NCI-H524 (cell line): ENCODE measurements at places on chromosomes 7 and 10.
A peak's percentile ranks its signal among the peaks of the same experiment; 100 is the strongest.

DNA sequence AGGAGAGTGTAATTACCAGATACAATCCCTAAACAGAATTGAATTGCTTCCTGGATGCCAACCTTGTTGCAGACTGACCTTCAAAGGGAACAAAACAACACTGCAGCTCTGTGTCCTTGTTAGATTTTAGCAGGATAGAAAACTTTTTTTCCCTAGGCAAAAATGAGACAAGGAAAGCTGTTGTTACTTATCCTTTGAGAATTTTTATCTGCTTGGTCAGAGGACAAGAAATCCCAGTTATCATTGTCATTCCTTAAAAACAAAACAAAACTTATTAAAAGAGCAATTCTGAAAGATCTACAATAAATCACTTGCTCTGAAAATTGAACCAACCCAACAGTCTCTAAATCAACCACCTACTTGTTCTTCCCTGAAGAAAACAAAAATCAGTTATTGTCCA is 652.6 kb downstream of the REEP3 start:
- no peak for DNase-seq

DNA sequence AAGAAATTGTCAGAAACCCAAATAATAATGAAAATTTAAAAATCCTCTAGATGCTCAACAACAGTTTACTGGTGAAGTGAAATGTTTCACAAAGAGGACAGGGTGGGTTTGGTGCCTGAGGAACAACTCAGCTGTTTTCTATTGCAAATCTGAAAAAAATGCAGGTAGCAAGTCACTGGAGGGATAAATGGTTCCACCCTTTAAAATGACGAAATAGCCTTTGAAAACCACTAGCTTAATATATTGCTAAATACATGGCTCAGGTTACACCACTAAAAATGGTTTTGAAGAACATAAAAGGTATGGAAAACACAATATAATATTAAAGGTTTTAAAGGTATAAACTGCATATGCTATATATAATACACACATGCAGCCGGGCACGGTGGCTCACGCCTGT is 69.5 kb downstream of the LMBR1 start:
- no peak for DNase-seq

- DNase-seq = no peak
These were observed 57.6 kb downstream of the VCL start for GRCh38 chr10:74055383-74056049.

GRCh38 chr7:157704365-157704764 is 367.6 kb downstream of the DNAJB6 start:
- DNase-seq = no peak

- DNase-seq = no peak
These were observed 41.8 kb upstream of the TRIM8 start for GRCh38 chr10:102602272-102603045.

DNA sequence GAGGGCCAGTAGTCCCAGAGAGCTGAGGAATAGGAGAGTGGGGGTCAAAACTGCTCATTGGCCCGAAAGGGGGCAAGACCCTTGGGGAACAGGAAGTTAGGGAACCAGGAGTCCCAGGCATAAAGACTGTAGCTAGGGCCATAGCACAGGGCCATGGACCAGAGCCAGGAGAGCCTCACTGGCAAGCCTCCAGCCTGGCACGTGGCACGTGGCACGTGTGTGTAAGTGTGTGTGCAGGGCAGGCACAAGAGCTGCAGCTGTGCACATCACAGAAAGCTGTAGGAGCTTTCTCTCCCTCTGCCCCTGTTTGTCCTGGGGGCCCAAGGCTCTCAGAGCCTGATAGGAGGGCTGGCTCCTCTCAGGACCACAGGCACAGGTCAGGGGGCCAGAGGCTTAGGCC is 47.8 kb upstream of the SLF2 start:
- DNase-seq = peak; percentile 18

DNA sequence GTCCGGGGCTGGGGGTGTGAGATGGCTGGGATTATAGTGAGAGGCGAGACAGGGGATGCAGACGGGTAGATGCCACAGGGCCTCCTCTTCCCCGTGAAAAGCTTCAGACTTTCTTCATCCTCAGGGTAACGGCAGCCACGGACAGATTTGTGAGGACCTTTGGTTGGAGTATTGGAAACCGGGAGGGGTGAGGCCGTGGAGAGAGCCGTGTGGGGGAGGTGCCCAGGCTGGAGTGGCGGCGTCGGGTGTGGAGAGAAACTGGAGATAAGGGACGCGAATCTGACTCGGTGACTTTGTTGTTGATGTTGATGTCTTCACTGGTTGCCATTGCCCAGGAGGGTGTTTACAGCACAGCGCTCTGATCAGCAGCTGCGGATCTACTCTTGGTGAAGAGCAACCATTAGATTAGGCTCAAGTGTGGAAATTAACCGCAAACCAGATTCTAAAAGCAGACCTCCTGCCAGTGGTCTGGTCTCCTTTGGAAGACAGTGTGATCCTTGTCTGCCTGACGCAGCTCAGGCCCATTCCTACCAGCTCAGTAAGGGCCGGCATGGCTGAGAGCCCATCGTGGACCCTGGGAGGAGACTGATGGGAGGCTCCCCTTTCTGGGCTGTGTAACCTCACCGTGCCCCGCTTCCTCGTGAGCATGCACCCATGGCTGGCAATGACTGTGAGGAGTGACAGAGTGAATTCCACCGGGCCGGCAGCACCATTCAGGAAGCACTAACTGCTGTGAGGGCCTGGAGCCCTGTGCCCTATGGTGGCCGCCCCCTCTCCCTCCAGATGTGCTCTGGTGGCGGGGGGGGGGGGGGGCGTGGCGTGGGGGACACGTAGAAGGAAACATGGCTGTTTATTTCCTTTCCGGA is 90.3 kb downstream of the INPP5A start:
- DNase-seq = no peak

DNA sequence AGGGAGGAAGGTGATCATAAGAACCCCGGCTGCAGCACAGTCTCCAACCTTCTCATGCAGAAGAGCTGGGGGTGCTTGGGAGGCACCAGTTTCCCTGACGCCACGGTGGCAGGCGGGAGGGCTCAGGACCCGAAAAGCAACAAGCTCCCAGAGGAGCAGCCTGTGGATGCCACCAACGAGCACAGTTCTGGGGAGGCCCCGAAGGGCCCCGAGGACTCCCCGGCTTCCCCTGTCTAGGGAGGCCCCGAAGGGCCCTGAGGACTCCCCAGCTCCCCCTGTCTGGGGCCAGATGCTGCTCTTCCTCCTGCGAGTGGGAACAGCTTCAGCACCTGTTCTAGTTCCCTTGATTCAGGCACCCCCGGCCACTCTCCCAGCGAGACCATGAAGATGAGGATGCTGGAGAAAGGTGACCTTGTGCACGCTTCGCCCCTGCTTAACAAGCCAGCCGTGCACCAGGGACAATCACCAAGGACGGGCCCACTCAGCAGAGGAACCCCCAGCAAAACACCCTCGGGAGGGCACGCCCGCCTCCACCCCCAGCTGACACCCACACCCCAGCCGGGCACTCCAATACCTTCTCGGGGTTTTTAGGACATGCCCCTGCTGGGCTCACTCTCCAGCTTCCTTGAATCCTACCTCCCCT is 112.5 kb downstream of the PTPRN2 start:
- DNase-seq = no peak

GRCh38 chr7:28348636-28349035 is 63.7 kb upstream of the CREB5 start:
- no peak for DNase-seq

DNA sequence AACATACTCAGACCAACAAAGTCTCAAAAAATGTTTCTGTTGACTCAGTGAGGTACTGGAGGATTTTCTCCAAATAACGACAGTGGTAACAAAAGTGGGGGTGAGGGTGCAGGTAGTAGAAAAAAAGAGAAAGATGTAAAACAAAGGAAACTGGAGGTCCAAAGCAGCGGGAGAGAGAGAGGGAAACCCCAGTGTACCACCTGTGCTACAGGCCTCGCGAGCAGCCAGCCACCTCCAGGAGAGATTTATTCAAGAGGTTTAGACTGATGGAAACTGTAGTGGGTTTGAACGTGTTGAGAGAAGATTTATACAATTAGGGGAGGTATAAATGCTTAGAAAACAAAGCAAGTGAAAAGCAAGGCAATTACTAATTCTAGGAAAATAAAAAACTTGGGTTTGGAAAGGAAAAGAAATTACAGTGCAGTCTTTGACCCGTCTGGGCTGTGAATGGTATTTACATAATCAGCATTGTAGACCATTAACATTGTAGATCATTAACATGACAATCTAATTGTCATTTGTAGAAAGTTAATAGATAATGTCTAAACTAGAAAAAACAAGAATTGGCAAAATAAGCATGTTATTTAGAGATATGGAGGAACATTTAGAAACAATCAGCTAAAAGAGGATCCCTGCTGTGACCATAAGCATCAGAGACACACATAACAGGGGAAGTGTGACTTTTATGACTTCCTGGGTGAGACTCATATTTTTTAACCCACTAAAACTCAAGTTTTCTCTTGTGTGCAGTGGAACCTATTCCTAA is 180.0 kb downstream of the RELN start:
- no peak for DNase-seq

DNA sequence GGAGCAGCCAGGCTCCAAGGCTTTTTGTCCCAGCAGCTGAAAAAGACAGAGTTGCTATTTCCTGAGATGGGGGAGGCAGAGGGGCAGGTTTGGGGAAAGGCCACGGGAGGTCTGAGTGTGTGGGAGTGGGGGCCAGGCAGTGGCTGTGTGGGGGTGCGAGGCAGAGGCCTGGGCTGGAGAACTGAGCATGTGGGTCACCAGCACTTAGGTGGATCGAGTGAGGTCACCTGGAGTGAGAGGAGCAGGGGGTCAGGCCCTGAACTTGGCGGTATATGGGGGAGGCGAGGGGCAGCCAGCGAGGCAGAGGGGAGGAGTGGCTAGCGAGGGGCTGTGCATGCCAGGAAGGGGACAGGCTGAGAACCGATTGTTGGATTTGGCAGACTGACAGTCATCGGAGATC is 28.4 kb downstream of the IQCE start:
- DNase-seq = no peak

- no peak for DNase-seq
These were observed 90.7 kb downstream of the MKI67 start for GRCh38 chr10:128035557-128035973.

DNA sequence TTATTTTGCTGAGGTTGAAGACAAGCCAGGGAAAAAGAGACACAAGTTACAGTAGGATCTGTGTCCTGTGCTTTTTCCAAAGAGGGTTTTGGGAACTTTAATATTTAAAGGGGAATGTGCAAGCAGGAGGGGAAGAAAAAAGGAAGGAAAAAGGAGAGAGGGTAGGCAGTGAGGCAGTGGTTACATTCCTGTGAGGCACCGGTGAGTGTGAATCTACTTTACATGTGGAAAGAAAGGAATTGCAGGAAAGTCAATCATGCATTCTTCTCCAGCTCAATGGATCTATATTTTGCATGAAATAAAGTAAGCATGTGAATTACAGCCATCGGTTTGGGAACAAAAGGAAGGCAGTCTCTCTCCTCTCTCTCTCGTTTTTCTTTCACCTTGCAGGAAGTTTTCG is 12.6 kb upstream of the DYNC2I1 start:
- no peak for DNase-seq

DNA sequence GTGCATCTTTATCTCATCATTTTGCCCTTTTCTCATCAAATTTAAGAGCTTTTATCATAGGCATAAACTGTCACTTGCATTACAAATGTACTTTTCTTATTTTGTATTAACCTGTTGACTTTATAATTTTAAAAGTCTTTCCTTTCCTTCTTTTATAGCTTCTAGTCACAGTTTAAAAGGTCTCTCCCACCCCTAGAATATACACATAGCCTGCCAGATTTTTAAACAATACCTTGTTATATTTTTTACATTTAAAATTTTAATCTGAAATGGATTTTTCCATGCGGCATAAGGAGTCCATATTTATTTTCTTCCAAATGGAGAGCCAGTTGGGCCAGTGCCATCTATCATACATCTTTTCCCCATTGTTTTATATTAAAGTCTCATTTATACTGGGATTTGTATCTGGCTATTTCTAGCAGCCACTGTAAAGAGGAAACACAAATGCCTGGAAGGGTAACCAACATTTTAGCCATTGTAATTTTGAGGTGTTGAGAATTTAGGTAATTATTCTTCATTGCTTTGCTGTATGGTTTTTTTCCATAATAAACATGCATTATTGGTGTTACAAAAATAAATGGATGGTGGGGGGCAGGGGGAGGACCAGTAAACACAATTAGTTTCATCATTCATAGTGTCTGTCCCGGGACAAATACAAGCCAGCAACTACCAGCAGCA is 92.8 kb downstream of the CCDC71L start:
- DNase-seq = no peak

DNA sequence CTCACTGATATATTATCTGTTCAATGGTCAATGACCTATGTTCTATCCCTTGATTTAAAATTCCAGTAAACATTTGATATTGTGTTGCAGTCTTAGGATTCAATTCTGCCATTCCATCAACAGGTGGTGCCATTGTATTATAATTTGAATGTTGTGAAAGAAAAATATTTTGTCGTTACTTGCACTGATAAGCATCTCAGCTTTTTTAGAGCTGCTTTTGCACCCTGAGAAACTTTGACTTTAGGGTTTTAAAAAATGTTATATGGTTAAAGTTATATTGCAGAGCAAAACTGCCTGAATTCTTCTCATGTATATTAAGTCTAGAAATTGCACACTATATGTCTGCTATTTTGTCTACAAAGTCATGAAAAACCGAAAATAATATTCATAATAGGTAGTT is 18.8 kb upstream of the MINDY3 start:
- DNase-seq = peak; percentile 22
